Suppressor macrophage treated with lipopolysaccharide for 4 hours (primary cell): ENCODE measurements at places on chromosomes 6 and 20.

GRCh38 chr20:36093025-36093803 is 61.3 kb upstream of the EPB41L1 start:
- DNase-seq = no peak

- no peak for DNase-seq
These were observed 27.8 kb upstream of the MROH8 start for GRCh38 chr20:37207171-37207570.

DNA sequence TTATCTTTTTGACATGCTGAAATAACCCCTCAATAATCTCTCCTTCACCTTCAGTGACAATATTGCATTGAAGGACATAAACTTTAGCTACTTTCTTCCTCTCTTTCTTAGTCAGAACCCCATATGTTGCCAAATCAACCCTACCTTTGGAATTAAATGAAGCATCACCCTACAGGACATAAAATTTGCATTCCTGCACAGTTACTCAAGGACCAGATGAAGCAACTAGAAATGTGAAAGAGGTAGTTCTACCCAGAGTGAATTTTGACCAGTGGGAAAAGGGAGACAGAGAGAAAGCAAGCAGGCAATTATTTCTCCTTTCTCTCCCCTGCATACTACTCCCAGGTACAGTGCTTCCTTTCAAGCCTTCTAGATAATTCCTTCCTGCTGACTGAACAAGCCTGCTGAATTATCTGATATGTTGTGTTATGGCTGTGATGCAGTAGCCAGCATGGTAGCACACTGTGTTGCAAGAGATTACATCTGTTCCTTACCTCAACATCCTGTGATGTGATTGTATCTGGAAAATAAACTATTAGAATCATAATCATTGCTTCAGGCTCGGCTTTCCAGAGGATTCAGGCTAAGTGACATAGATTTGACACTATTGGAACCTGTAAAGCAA is 16.6 kb downstream of the TENT5A start:
- no peak for DNase-seq

GRCh38 chr6:166969390-166970002 is 13.1 kb upstream of the RNASET2 start:
- DNase-seq = no peak

DNA sequence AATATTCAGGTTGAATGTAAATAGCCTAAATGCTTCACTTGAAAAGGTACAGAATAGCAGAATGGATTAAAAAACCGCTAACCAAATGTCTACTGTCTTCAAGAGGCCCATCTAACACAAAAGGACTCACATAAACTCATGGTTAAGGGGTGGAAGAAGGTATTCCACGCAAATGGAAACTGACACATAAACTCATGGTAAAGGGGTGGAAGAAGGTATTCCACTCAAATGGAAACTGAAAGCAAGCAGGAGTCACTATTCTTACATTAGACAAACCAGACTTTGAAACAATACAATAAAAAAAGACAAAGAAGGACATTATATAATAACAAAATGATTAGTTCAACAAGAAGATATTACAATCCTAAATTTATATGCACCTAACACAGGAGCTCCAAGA is 38.3 kb upstream of the PKIB start:
- peak; percentile 9 for DNase-seq

DNA sequence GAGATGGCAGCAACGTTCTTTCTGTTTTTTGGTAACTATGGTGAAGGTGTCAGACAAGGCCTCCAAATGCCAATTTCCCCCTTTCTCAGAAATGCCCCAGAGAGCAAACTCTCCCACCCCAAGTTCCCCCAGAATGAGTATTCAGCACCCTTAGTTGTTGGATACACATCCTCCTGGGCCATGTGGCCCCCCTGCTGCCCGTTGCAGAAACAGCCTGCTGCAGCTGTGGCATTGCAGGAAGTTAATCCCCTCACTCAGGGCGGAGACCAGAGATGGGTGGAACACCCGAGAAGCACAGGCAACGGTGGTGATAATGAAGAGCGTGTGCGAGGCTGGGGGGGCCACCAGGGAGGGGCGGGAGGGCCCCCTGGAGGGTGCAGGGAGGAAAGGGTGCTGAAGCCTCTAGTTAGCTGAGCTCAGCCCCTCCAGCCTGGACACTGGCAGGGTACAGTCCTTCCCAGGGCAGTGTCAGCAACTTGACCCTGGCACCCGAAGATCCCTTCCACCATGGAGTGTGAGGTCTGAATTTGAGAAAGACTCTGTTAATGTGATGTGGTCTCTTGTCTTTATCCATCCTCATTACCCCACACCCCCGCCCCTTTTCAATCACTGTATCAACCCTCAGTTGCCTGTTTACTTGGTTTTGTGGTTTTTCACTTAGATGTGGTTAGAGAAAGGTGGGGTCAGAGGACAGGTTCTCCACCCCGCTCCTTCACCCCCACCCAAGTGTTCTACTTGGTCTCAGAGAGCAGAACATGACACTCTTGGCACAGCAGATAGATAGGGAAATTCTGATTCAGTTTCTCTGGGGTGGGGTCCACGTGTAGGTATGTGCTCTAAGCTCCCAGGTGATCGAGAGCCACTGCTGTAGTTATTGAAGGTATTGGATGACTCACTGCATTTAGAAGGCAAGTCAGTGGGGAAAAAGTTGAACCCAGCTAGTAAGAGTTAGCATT is 208.8 kb upstream of the SUPT3H start:
- DNase-seq = no peak

DNA sequence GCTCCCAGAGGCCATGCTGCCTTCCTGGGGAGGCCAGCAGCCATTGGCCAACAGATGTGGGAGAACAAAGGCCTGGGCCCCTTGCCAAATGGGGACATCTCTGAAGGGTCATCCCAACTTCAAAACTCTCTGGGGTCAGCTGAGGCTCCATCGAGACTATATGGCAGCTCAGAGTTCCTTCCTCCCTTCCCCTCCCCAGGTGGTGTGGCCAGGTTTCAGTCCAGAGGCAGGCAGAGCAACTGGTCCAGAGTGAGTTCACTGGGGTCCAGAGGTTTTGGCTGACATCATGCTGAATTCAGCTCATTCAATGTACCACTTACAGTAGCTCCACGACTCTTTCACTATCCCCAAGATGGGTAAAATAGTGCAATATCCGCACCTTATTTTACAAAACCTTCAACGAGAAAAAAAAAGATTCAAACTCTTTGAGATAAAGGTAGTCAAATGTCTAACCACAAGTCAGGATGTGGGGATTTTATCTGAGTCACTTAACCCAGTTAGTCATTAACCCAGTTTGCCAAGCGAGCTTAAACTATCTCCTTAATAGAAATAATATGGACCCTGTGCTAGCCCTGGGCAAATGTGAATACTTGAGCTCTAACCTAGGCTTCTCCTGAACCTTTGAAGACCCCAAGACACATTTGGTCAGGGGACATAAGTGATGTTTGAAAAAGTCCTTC is 108.4 kb upstream of the PLEKHG1 start:
- no peak for DNase-seq
